Activated naive CD8-positive, alpha-beta T cell treated with anti-CD3 and anti-CD28 coated beads, Interleukin-2, amount 10 ng/mL, durations not matched to agents 7 days and 5 days (primary cell): ENCODE measurements at places on chromosomes 7 and 10. TPM values are rescaled to one million over a fixed set of nuclear protein-coding genes. Genes with fewer than 3 reads are reported as not detected.

The CPA4 gene
- total RNA-seq = not detected

The KCP gene
- total RNA-seq = 0.69 TPM

The EBF3 gene
- not detected for total RNA-seq

The TBL2 gene
- total RNA-seq = 21.3 TPM

The NPSR1 gene
- not detected for total RNA-seq
